ENCODE measurements at places on chromosomes 3 and 15.

GRCh38 chr3:184360929-184361531 is 375 bp downstream of the CLCN2 start:
- no peak for DNase-seq

- no peak for DNase-seq
These were observed 69.7 kb downstream of the PCOLCE2 start for GRCh38 chr3:142819179-142819578.

DNA sequence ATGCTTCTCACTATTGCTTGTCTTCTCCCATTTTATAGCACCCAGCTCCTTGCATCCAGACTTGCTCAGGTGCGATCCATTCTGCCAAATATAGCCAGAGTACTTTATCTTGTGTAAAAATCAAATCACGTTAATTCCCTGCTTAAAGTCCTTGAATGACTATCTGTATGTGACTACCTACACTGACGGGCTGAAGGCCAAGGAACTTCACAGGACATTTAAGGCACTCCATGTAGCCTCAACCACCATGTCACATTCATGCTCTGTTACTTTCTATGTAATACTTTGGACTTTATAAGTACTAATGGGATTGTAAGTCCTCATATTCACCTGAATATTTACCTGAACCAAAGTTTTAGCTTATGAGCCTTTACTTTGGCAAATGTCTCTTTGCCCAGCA is 489.9 kb downstream of the MECOM start:
- DNase-seq = no peak

- DNase-seq = no peak
These were observed 10.3 kb upstream of the ALDH1A3 start for GRCh38 chr15:100869151-100869999.

GRCh38 chr15:59668556-59668955 is 11.2 kb upstream of the GTF2A2 start:
- DNase-seq = no peak

DNA sequence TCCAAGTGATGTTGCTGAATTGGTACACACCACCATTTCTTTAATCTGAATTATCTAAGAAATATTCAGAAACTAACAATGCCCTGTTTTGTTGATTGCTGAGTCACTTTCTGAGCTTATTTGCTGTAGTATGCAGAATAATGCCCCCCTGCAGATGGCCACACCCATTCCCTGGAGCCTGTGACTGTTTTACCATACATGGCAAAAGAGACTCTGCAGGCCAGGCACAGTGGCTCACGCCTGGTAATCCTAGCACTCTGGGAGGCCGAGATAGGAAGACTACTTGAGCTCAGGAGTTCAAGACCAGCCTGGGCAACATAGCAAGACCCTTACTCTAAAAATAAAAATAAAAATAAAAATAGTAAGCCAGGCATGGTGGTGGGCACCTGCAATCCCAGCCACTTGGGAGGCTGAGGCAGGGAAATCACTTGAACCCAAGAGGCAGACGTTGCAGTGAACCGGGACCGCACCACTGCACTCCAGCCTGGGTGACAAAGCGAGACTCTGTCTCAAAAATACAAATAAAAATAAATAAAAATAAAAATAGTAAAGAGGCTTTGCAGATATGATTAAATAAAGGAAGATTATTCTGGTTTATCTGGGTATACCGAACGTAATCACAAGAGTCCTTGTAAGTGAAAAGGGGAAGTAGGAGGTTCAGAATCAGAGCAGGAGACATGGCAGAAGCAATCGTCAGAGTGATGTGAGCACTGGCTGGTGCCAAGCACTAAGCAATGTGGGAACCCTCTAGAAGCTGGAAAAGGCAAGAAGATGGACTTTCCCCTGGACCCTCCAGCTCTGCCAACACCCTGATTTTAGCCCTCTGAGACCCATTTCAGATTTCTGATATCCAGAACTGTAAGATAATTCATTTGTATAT is 19.0 kb downstream of the PCYT1A start:
- DNase-seq = peak; percentile 19

- no peak for DNase-seq
These were observed 33.0 kb downstream of the HERC1 start for GRCh38 chr15:63800739-63801138.

GRCh38 chr15:76146812-76147211 is 87.0 kb downstream of the TMEM266 start:
- DNase-seq = no peak

DNA sequence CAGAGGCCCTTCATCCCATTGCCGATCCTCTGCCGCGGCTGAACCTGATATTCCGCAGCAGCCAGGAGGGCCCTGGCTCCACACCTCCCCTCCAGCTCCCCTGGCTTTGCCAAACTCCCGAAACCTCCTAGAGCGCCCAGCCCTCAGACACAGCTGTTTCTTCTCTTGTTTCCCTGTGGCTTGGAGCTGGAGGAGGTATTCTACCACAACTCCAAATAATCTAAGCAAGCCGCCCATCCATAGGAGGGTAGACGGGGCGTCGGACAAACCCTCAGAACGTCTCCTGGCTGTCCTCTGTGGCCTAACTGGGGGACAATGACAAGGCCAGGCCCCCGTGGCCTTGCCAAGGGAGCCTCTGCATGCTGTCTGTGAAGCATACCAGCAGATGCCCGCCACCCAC is 10.4 kb downstream of the PLA2G4D start:
- no peak for DNase-seq

DNA sequence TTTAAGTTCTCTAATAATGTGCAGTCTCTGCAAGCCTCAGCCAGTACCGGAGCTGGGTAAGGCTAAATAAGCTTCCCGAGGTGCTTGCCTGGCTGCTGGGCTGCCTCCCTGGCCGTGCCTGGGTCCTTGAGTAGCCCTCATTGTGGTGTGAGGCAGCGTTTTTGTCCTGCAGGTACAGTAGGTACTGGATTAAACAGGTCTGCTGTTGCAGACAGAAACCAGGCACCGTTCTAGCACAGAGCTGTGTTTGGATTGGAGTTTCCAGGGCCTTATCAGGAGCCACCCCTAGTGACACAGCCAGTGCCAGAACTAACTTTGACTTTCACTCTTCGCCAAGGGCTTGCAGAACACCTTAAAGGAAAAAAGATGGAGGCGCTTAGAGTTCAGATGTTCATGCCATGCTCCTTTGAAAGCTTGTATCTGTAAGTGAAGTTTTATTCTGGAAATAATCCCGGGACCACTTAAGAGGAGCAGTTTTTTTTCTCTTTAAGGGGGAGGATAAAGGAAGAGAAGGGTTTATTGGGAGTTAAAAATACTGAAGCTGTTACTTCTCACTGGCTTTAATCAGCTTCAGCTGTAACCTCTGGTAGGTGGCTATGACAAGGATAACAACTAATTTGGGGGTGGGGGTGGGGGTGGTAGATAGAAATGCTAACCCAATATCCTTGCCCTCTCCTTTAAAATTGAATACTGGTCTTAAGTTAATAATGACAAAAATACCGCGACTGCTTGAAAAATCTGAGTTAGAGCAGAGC is 126.8 kb downstream of the MITF start:
- no peak for DNase-seq

GRCh38 chr15:82585072-82585471 is 44.8 kb upstream of the RPS17 start:
- DNase-seq = no peak

- DNase-seq = peak; percentile 56
These were observed 89.5 kb upstream of the ATP2B2 start for GRCh38 chr3:10594915-10595314.

GRCh38 chr3:180073561-180073960 is 36.8 kb upstream of the PEX5L start:
- no peak for DNase-seq

GRCh38 chr3:152209060-152209459 is 59.7 kb upstream of the MBNL1 start:
- DNase-seq = no peak

DNA sequence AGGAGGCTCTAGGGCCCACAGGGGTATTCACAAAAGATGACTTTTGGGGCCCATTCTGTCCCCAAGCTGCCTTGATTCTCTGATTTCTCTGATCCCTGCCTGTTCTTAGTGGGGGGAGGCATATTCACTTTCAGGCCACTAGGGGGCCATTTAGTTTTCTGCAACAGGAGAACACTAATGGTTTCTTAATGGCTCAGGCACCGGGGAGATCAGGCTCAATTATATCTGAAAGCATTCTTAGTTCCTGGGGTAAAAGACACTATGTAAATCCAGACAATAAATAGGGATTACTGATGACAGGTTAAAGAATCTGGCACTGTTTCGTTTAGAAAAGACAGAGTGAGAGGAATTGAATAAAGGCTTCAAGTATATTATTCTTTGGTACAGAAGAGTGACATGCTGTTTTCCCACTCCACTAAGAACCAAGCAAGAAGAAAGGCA is 2.5 kb upstream of the INAFM2 start:
- no peak for DNase-seq

All from kidney capillary endothelial cell (primary cell).